ENCODE measurements at places on chromosomes 2 and 18. TPM values are rescaled to one million over a fixed set of nuclear protein-coding genes. Genes with fewer than 3 reads are reported as not detected.

The CCDC142 gene
- total RNA-seq, result 30.4 TPM

The NEB gene
- total RNA-seq, result 0.64 TPM

The ATIC gene
- total RNA-seq, result 192 TPM

The GTF2A1L gene
- total RNA-seq, result not detected

The MXD1 gene
- 16.0 TPM for total RNA-seq

The FAM228B gene
- total RNA-seq, result 6.6 TPM

The PKDCC gene
- total RNA-seq, result not detected

The OTOF gene
- 12.1 TPM for total RNA-seq

The CFAP210 gene
- total RNA-seq, result not detected

The ACKR3 gene
- 4.9 TPM for total RNA-seq

The KCNJ13 gene
- not detected for total RNA-seq

The SLC4A3 gene
- not detected for total RNA-seq

The STK11IP gene
- total RNA-seq, result 39.6 TPM

The GAD1 gene
- total RNA-seq, result 8.0 TPM

The PER2 gene
- 19.4 TPM for total RNA-seq

The AKAIN1 gene
- not detected for total RNA-seq

Data from T-helper 2 cell treated with Interferon-gamma antibody and Interleukin-4, amounts not matched to agents 100 ng/mL and 5 ng/mL, for 36 hours (primary cell).